HS-5 (cell line): ENCODE measurements at places on chromosomes 7 and 10.

GRCh38 chr10:127999297-128000129 lies 92.6 kb downstream of the PTPRE start:
- DNase-seq = no peak

- DNase-seq = no peak
Observed at GRCh38 chr10:21082206-21082605, 185.1 kb upstream of the NEBL start.

DNA sequence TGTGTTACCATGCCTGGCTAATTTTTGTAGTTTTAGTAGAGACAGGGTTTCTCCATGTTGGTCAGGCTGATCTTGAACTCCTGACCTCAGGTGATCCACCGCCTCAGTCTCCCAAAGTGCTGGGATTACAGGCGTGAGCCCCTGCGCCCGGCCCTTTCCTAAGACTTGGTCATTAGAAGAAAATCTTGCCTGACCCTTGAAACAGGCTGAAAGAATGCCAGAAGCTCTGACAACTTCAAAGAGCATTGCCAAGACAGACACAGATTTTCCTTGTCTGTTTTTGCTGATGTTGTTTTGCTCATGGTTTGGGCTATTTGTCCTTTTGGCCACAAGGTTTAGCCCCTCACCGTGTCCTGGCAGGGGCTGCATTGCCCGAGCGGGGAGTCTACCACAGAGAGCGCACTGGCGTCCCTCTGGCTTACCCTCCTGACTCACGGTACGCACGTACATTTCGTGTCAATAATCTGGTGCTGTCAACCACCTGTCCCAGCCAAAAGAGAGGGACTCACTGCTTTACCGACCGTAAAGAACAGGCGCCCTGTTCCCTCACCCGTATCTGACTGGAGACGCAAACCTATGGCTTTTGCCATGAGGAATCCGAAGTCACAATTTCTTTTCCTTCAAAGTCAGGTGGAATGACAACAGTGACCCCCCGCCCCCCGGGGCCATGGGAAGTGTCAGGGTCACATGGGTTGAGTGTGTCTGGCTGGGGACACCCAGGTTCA lies 10.1 kb upstream of the INPP5A start:
- DNase-seq = no peak

GRCh38 chr10:97393034-97393573 lies 8.0 kb downstream of the RRP12 start:
- DNase-seq = no peak

DNA sequence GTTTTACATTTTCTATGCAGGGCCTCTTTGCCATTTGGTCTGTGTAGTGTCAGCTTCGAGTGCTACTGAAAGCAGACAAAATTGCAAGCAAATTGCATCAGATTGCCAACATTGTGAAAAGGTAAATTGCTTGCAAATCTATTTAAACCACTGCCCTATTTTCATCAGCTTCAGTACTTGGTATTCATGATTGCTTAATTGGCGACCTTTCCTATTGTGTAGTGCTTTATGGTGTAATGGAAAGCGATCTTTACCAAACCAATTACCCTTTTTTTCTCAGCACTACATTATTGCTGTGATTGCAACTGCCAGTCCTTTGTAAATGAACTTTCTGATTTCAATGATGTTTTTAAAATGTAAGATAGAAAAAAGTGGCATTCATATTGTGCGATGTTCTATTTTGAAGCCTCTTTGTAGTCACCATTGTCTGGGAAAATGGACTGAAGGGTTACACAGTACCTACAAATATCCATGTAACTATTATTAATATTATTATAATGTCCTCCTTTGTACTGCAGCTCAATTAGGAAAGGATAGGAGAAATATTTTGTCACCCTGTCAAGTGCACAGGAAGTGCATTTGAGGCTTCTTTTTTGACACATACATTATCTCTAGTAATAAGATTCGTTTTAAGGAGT lies 177.7 kb upstream of the SP8 start:
- no peak for DNase-seq

- no peak for DNase-seq
Observed at GRCh38 chr10:78715435-78715834, 353.3 kb upstream of the ZMIZ1 start.

DNA sequence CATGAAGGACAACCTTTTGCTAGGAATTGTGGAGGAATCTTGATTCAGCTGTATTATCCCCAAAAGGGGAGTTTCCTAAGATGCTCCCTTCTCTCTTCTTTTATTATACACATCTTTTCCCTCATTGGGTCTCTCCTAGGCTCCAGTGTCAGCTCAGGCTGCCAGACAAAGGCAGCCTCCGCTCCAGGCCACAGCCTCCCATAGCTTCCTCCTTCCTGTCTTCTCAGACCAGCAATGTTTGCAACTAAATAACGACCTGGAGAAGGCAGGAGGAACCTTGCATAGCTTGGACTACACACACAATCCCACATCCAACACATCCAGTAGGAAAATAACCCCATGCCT lies 12.3 kb downstream of the SFXN3 start:
- DNase-seq = no peak

DNA sequence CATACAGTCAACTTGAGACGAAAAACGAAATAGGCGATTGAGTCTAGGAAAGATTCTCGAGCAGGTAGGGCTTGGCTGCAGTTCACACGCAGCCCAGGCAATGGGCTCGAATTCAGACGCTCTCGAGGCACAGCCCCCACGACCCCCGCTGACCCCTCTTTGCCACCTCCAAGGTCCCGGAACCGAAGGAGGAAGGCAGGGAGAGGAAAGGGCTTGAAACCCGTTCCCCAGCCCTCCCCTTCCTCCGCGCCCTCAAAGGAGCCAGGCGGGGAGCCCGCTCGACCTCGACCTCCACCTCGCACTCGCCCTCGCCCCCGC lies 441 bp downstream of the CCDC186 start:
- no peak for DNase-seq

GRCh38 chr10:82827901-82828300 lies 952.9 kb downstream of the NRG3 start:
- no peak for DNase-seq

- DNase-seq = no peak
Observed at GRCh38 chr10:68242051-68242450, 10.1 kb upstream of the ATOH7 start.

DNA sequence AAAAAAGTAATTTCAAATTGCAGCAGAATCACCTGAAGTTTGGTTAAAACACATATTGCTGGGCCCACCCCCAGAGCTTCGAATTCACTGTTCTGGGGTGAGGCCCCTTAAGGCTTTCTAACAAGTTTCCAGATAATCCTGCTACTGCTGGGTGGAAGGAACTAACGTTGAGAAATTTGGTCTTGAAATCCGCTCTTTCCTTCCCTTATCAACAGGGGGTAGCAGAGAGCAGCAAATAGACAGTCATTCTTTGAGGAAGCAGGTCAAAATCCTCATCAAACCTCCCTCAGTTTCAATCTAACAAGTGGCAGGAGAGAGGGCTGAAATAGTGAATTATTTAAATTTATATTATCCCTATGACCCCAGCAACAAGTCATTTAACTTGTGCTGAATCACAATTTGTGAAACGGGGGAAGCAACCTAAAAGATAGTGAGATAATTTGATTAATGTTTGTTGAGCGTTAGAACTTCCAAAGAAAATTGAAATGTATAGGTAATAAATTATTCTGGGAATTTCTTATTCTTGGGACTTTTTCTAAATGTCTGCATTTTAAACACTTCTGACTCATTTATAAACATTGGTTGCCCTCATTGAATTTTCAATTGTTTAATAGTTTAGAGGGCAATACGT lies 21.7 kb upstream of the MALSU1 start:
- DNase-seq = no peak

GRCh38 chr7:50834031-50834535 lies 51.4 kb upstream of the GRB10 start:
- DNase-seq = no peak

DNA sequence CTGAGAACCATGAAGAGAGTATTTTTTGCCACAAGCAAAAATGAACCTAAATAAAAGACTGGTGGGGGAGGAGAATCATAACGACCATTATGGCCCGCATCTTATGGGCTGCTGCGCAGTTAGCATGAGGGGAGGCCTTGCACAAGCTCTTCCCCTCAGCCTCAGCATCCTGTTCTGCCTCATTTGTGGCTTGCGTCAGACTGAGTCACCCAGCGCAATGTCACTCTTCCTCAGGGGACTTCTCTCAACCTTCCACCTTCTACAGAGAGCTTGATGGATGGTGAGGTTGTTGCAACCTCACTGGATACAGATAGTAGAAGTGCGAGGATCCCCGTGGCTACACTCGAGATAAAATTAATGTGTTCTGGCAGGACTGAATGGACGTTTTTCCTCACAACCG lies 16.8 kb upstream of the GPR15LG start:
- DNase-seq = no peak

- DNase-seq = no peak
Observed at GRCh38 chr10:61325223-61325960, 127.8 kb downstream of the TMEM26 start.

- no peak for DNase-seq
Observed at GRCh38 chr7:48363174-48363573, 191.9 kb downstream of the ABCA13 start.

GRCh38 chr10:5292196-5292735 lies 72.5 kb upstream of the UCN3 start:
- no peak for DNase-seq

DNA sequence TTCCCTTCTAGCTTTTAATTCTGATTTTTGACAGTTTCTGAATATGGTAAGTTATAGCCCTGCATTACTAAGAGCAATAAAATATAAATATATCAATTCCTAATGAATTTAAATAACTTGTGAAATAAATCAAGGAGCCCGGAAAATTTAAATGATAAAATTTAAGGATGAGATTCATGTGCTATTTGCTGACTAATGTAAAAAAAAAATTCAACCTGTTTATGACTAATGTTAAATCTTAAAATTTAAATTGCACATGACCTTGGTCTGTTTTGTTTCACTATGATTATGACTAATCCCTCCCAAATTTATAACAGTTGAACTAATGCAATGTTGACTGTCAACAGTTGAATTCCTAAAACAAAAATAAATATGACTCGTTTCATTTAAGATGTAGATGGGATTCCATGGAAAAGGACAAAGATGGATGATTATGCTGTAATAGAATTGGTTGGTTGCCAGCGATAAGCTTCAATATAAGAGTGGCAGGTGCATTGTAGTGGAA lies 419.9 kb downstream of the NRG3 start:
- peak; percentile 3 for DNase-seq

DNA sequence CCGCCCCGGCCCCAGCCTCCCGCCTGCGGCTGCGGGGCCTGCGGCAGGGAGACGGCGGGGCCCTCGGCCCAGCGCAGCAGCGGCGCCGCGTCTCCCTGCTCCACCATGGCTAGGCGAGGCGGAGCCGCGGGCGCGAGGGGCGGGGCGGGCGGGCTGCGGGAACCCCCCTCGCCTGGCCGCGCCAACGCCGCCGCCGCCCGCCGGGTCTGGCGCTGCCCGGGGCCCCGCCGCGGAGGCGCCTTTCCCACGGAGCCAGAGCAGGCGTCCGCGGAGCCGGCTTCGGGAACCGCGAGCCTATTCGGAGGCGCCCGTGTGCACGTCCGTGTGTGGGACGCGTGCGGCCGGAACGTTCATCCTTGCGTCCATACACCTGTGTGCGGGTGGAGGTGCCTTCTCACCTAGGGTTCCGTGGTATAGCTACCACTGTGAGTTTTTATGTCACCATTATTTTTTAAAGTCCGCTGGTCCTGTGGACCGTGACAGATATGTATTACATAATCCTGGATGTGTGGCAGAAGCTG lies at the start of gene DENND11:
DENND11 (minus strand) TSS at position 120 of the 521 bp plus-strand sequence; CDS start at position 107, 13 bp downstream.
- DNase-seq = no peak

DNA sequence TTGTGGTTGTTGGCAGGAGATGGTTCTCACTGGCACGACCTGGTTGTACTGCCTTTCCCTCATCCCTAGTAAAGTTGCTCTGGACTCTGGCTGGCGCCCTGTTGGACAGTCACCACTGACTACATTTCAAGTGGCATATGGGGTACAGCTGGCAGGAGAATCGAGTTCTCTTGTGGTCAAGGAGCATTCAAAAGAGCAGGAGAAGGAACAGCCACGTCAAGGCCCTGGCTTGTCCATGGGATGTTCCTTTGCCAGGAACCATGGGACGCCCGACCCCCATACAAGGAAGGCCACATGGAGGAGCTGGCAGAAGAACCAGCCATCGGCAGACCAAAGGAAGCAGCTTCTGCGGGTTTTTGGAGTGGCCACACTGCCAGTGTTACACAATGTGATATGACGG lies 87.0 kb upstream of the SLC25A13 start:
- no peak for DNase-seq

DNA sequence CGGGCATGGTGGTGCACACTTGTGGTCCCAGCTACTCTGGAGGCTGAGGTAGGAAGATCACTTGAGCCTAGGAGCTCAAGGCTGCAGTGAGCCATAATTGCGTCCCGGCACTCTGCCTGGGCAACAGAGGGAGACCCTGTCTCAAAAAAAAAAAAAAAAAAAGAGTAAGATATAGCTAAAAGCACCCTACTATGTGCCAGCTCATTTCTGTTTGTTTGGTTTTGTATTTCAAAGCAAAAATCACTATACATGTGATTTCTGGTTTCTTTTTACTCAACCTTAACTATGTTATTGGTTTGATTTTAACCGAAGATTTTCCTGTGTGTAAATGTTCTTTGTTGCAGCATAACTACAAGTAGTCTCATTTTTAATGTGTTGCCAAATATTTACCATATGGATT lies 66.5 kb upstream of the RSBN1L start:
- no peak for DNase-seq

GRCh38 chr10:34217524-34217923 lies 597.6 kb downstream of the PARD3 start:
- DNase-seq = no peak

- no peak for DNase-seq
Observed at GRCh38 chr7:98266840-98267239, 14.6 kb upstream of the BRI3 start.

- no peak for DNase-seq
Observed at GRCh38 chr7:141525973-141526514, 25.2 kb upstream of the AGK start.

- no peak for DNase-seq
Observed at GRCh38 chr10:49149881-49150280, 16.1 kb upstream of the FAM170B start.

GRCh38 chr7:6205971-6206660 lies 66.3 kb downstream of the CYTH3 start:
- DNase-seq = peak; percentile 47

- no peak for DNase-seq
Observed at GRCh38 chr7:99621271-99621670, 4.5 kb downstream of the ZSCAN25 start.

DNA sequence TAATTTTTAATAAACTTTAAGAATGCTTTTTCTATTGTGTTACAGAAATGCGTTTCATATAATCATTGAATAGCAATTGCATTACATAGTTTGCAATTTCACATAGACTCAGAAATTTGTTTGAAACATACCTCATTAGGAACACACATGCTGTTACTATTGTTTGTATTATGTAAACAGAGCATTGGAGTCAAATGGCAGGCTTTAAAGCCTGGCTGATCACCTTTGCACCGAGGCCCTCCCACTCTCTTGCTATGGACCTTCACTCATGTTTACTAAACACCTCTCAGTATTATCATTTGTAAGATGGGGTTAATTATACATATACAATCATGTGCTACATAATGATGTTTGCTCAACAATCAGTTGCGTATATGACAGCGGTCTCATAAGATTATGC lies 203.6 kb upstream of the NPSR1 start:
- no peak for DNase-seq

- no peak for DNase-seq
Observed at GRCh38 chr10:26391701-26392695, 46.1 kb upstream of the APBB1IP start.
